ENCODE measurements at places on chromosomes 4 and X.

DNA sequence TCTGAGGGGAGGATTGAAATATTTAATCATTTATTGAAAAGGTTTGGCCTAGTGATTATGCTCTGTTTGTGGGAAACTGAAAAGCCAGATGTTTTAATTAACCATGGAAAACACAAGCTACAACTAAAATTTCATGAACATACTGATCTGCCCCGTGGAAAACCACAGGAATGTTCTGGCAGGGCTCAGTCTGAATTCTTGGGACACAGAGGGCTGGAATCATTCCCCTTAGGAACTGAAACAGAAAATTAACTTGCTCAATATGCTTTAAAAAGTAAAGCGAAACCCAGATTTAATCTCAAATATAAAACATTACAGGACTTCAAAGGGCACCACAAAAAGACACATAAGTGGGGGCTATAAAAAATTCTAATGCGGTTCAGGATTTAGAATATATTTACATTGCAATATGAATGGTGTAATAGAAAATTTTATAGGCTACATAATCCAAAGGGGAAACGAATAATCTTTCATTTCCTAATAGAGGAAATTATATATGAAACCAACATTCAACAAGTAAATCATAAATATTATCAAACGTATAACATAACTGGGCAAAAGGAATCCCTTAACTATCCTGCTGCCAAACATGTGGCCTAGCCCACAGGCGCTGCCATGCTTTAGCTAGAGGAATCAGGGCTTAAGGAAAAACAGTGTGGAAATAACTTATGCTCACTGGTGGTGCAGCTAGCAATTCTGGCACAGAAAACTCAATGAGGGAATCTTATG, 70.9 kb downstream of the APBB2 start:
- no peak for DNase-seq

GRCh38 chrX:130106071-130106470, 4.2 kb downstream of the ELF4 start:
- DNase-seq = no peak

GRCh38 chrX:7983581-7983980, 56.4 kb upstream of the PNPLA4 start:
- DNase-seq = no peak

GRCh38 chrX:19857131-19857530, 30.3 kb downstream of the SH3KBP1 start:
- DNase-seq = no peak

- no peak for DNase-seq
Observed at GRCh38 chr4:120225527-120225926, 158.9 kb upstream of the MAD2L1 start.

DNA sequence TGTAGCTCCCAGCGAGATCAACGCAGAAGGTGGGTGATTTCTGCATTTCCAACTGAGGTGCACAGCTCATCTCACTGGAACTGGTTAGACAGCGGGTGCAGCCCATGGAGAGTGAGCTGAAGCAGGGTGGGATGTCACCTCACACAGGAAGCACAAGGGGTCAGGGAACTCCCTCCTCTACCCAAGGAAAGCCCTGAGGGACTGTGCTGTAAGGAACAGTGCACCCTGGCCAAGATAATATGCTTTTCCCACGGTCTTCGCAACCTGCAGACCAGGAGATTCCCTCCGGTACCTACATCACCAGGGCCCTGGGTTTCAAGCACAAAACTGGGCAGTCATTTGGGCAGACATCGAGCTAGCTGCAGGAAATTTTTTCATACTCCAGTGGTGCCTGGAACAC, 216.4 kb upstream of the TET2 start:
- DNase-seq = no peak

DNA sequence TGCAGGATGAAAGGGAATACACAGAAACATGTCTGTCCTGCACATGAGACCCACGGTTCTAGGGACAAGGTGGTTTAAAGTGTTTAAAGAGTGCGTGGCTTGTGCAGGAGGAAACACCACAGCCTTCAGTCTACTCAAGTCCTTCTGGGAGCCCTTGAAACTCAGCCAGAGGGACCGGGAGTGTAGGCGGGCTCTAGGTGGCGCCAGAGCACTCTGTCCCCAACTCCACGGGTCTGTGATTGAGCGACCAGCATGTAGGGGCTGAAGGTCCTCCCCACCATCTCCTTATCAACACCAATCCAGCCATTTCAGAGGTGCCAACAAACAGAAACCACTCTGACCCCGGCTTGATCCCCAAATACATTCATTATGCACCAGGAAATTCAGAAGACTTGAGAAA, 82.0 kb upstream of the CLDN34 start:
- no peak for DNase-seq

- no peak for DNase-seq
Observed at GRCh38 chr4:140448830-140449229, 21.4 kb upstream of the CLGN start.

DNA sequence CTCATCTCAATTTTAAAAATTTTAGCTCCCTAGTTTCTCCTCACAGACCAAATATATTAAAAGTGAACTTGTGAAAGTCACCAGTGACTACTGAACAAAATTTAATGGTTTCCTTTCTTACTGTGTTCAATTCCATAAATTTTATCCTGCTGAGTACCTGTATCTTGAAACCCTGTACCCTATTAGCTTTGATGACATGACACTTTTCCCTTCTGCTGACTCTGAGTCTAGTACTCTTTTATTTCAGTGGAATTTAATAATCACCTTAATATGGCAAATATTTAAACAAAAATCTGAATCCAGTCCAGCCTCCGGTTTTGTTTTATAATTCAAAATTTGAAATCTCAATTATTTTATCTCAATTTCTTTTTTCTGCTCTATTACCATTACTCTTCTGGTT, 203.1 kb upstream of the NUDT6 start:
- DNase-seq = no peak

- DNase-seq = no peak
Observed at GRCh38 chrX:142238536-142238935, 33.4 kb upstream of the MAGEC2 start.

All from stimulated activated CD8-positive, alpha-beta memory T cell treated with anti-CD3 and anti-CD28 coated beads, Interleukin-2, amount 100 ng/mL, for 1 hour (primary cell).